Calu3 (cell line): ENCODE measurements at places on chromosomes 3 and 15. TPM values are rescaled to one million over a fixed set of nuclear protein-coding genes. Genes with fewer than 3 reads are reported as not detected.

DNA sequence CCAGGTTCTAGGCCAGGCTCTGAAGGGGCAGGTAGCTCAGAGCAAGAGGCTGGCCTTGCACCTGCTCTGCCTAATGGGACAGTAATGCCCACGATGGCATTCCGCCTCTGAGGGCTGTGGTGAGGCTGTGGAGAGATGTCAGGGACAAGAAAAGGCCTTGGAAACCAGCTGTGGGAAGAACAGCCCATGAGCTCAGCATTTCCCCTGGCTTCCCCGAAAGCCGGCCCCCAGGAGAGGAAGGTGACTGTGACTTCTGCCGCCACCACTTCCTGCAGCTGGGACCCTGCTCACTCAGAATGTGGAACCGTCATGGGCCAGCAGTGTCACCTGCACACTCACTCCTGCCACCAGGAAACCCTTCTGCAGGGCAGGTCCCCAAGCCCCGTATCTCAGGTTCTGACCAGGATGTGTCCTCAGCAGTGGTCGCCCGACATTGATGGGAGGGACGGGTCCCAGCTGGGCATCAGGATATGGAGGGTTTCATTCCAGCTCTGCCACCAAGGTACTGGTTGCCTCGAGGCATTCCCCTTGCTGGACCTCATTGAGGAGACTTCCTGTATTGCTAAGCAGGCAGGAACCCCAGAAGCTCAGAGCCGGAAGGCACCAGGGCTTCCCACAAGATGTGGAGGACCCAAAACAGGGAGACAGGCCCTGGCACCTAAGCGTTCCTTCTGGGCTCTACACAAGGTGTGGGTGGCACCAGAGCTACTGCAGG is 30.7 kb downstream of the SEMA7A start:
- H3K4me3 ChIP-seq = no peak overlapping the region
- H3K27me3 ChIP-seq = no peaks in the 10 kb centered on the region
- peaks cover 17% of the 10 kb centered on the region for H3K36me3 ChIP-seq
- no peak for DNase-seq

DNA sequence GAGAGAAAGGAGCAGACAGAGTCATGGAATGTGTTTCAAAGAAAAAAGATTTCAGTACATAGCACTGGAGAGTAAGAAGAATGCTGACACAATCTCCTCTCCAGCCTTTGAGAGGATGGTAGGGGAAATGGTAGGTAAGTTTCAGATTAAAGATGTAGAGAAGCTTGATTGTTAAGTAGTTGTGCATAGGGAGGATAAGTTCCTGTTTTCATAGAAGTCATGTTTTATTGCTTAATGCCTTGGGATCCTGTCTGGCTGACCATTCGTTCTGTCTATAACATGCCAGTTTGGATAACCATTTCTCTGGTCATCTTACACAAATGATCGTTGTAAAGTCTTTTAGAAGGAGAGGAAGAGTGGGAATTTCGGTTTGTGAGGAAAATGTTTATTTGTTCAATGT is 95.7 kb upstream of the IGSF10 start:
- H3K4me1 ChIP-seq = no peaks in the 10 kb centered on the region
- no peak overlapping the region for H3K4me3 ChIP-seq
- no peaks in the 10 kb centered on the region for H3K27me3 ChIP-seq
- no peak overlapping the region for H3K27ac ChIP-seq
- H3K36me3 ChIP-seq = no peaks in the 10 kb centered on the region

The SLC28A1 gene
- total RNA-seq = 0.17 and 0.37 TPM in 2 replicates

The ISLR gene
- not detected in 2 replicates for total RNA-seq

- no peaks in the 10 kb centered on the region for H3K36me3 ChIP-seq
- no peak overlapping the region for H3K27ac ChIP-seq
- H3K4me1 ChIP-seq = no peaks in the 10 kb centered on the region
- no peak for DNase-seq
- peaks cover 77% of the 10 kb centered on the region for H3K27me3 ChIP-seq
Observed at GRCh38 chr3:139715743-139716360, 38.1 kb upstream of the NMNAT3 start.

The MCF2L2 gene
- 0.27 and 0.35 TPM in 2 replicates for total RNA-seq

DNA sequence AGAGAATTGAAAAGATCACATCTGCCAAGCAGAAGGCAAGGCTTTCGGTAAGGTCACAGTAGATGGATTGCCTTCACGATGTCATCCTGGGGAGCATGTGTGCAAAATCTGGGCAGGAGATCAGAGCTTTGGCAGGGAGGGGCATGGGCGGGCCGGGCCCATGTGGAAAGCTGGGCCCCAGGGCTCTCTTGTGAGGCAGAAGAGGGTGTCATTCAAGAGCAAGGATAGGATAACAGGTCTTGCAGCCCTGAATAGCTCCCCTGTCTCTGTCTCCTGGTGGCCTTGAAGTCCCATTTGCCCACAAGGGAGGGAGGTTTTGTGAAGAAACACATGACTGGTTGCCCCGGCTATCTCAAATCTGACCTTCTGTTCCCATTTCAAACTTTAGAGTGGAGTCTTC is 172.0 kb downstream of the OPA1 start:
- DNase-seq = no peak
- H3K27me3 ChIP-seq = peaks cover 8% of the 10 kb centered on the region
- H3K27ac ChIP-seq = no peak overlapping the region
- no peaks in the 10 kb centered on the region for H3K4me1 ChIP-seq

- DNase-seq = no peak
- H3K4me1 ChIP-seq = peaks cover 33% of the 10 kb centered on the region
- H3K27me3 ChIP-seq = no peaks in the 10 kb centered on the region
- no peak overlapping the region for H3K27ac ChIP-seq
Observed at GRCh38 chr3:192855434-192855833, 62.2 kb downstream of the MB21D2 start.

The CLEC3B gene
- total RNA-seq = not detected in 2 replicates

DNA sequence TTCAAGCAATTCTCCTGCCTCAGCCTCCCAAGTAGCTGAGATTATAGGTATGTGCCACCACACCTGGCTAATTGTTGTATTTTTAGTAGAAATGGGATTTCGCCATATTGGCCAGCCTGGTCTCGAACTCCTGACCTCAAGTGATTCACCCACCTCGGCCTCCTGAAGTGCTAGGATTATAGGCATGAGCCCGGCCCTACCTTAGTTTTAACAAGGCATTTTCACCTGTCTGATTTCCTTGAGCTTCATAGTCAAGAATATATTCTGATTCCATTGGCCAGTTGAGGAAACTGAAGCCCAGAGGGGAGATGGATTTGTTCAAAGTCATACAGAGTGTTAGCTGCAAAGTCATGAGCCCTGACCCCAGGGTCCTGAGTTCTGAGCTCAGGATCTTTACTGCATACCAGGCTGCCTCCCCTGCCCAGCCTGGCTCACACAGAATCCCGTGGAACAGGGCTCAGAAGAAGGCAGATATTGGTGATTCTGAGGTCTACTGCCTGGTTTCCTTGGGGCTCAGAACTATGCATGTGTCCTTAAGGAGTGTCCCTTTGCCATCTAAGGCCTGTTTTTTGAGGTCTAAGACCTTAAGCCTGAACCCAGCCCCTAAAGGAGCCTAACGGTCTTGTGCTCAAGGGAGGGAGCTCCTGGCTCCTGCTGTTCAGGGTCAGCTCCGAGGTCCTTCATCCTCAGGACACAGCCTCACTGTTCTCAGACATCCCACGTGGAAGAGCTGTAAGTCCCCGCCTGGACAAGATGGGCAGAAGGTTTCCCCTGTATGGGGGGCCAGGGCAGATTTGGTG is 134.4 kb downstream of the SMAD6 start:
- H3K4me3 ChIP-seq = no peak overlapping the region
- H3K27me3 ChIP-seq = no peaks in the 10 kb centered on the region
- DNase-seq = no peak
- H3K27ac ChIP-seq = no peak overlapping the region
- no peaks in the 10 kb centered on the region for H3K36me3 ChIP-seq

The NPAP1 gene
- total RNA-seq = not detected in 2 replicates

- no peak overlapping the region for H3K27ac ChIP-seq
- peaks cover 92% of the 10 kb centered on the region for H3K27me3 ChIP-seq
- DNase-seq = peak; percentile 31
- peaks cover 9% of the 10 kb centered on the region for H3K4me1 ChIP-seq
- peak overlapping the region; percentile 68 for H3K4me3 ChIP-seq
Observed at GRCh38 chr15:66252685-66253417, 699 bp downstream of the MEGF11 start.

The PTPRG gene
- total RNA-seq = 0.35 and 1.1 TPM in 2 replicates

DNA sequence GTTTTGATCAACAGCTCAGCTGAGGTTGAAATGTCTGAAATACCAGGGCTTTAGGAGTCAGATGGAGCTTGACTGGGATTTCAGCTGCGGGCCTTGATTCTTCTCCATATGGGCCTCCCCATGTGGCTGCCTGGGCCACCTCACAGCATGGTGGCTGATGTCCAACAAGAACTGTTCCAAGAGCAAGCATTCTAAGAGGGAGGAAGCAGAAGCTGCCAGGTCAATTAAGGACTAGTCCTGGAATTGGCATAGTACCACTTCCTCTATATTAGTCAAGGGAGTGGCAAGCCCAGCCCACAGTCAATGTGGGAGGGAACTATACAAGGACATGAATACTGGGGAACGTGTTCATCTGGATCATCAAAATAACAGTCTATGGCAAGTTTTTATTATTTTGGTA is 181.7 kb upstream of the ANKRD28 start:
- H3K27ac ChIP-seq = no peak overlapping the region
- H3K4me3 ChIP-seq = no peak overlapping the region
- H3K36me3 ChIP-seq = no peaks in the 10 kb centered on the region
- H3K4me1 ChIP-seq = no peaks in the 10 kb centered on the region
- no peak for DNase-seq
- H3K27me3 ChIP-seq = no peaks in the 10 kb centered on the region

- no peaks in the 10 kb centered on the region for H3K36me3 ChIP-seq
- no peaks in the 10 kb centered on the region for H3K27me3 ChIP-seq
- DNase-seq = no peak
- H3K4me1 ChIP-seq = no peaks in the 10 kb centered on the region
- no peak overlapping the region for H3K27ac ChIP-seq
Observed at GRCh38 chr3:84980011-84980410, 21.2 kb downstream of the CADM2 start.

- DNase-seq = no peak
- H3K36me3 ChIP-seq = no peaks in the 10 kb centered on the region
- H3K4me1 ChIP-seq = no peaks in the 10 kb centered on the region
- H3K4me3 ChIP-seq = peak overlapping the region; percentile 34
- H3K27me3 ChIP-seq = peaks cover 93% of the 10 kb centered on the region
Observed at GRCh38 chr3:32818229-32818969, 602 bp downstream of the TRIM71 start.

GRCh38 chr3:65927576-65927975 is 111.1 kb downstream of the MAGI1 start:
- peak; percentile 69 for DNase-seq
- H3K27ac ChIP-seq = peak overlapping the region; percentile 93
- peak overlapping the region; percentile 65 for H3K4me3 ChIP-seq
- no peaks in the 10 kb centered on the region for H3K27me3 ChIP-seq
- peaks cover 60% of the 10 kb centered on the region for H3K4me1 ChIP-seq

The FAM131A gene
- total RNA-seq = 24.4 and 29.2 TPM in 2 replicates

DNA sequence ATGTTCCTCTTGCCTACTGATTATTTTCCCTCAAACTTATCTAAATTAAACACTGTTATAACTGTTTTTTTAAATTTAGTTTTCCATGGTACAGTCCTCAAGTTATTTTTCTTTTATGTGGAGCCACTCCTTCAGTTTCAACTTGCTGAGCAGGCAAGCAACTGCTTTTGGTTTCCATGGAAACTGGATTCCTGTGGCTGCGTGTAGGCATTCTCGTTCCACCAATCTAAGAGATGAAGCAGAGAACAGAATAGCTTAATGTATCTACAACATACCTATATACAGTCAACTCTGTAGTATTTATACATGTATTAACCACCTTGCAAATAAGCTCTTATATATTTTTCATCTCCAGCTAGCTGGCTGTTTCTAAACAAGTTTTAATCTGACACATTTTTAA is 25.8 kb upstream of the ANXA2 start:
- peaks cover 11% of the 10 kb centered on the region for H3K36me3 ChIP-seq
- H3K4me3 ChIP-seq = no peak overlapping the region
- H3K27ac ChIP-seq = peak overlapping the region; percentile 48

GRCh38 chr3:129448186-129448895 is 8.3 kb downstream of the IFT122 start:
- H3K4me1 ChIP-seq = no peaks in the 10 kb centered on the region
- no peaks in the 10 kb centered on the region for H3K27me3 ChIP-seq
- no peaks in the 10 kb centered on the region for H3K36me3 ChIP-seq

GRCh38 chr3:46395766-46396530 is 10.9 kb downstream of the CCR5AS start:
- H3K4me3 ChIP-seq = no peak overlapping the region
- DNase-seq = no peak
- H3K4me1 ChIP-seq = peaks cover 8% of the 10 kb centered on the region
- H3K27ac ChIP-seq = no peak overlapping the region
- no peaks in the 10 kb centered on the region for H3K36me3 ChIP-seq
- peaks cover 15% of the 10 kb centered on the region for H3K27me3 ChIP-seq

The SYNPR gene
- 0.90 TPM in 1 of 2 replicates, not detected in the other for total RNA-seq

The TP63 gene
- 0.12 TPM in 1 of 2 replicates, not detected in the other for total RNA-seq

- no peaks in the 10 kb centered on the region for H3K4me1 ChIP-seq
- no peak overlapping the region for H3K4me3 ChIP-seq
- H3K27ac ChIP-seq = no peak overlapping the region
- H3K27me3 ChIP-seq = peaks cover 17% of the 10 kb centered on the region
- no peaks in the 10 kb centered on the region for H3K36me3 ChIP-seq
- no peak for DNase-seq
Observed at GRCh38 chr3:172839679-172840078, 89.2 kb downstream of the ECT2 start.

DNA sequence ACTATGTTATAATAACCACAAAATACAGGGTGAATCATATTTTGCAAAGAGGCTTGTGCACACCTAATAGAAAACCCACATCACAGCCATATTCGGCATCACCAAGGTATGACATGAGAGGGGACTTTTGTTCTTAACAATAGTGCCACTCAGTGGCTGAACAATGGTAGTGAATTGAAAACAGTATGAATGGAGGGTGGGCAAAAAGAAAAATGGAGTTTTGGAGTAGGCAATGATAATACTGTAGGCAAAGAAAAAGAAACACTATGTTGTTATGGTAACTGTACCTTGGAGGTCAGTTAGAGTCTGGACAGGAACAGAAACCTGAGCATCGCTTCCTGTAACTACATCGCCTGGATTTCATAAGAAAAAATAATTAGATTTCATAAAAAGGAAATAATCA is 348.6 kb downstream of the PLCL2 start:
- H3K27ac ChIP-seq = no peak overlapping the region
- H3K27me3 ChIP-seq = no peaks in the 10 kb centered on the region
- H3K4me1 ChIP-seq = no peaks in the 10 kb centered on the region

- no peak for DNase-seq
- H3K4me1 ChIP-seq = no peaks in the 10 kb centered on the region
- no peak overlapping the region for H3K4me3 ChIP-seq
- no peak overlapping the region for H3K27ac ChIP-seq
- no peaks in the 10 kb centered on the region for H3K27me3 ChIP-seq
- H3K36me3 ChIP-seq = peaks cover 11% of the 10 kb centered on the region
Observed at GRCh38 chr15:39598958-39599845, 18.3 kb downstream of the THBS1 start.

DNA sequence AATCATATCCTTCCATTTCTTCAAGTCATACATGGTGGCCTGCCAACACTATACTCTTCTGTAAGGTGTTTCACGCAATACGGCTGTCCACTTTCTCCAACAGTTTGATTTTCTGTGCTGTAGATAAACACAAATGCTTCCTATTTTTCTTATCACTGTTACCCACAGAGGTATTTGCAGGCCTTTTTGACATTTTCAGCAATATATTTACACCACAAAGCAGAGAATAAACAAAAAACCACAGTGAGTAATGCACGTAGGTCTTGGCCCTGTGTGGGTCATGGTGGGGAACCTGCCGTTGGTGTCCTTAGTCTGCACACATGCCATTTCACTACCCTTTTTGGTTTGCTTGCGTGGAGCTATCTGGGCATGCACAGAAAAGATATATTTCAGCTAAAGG is 59.5 kb downstream of the LRRC28 start:
- H3K4me3 ChIP-seq = no peak overlapping the region
- DNase-seq = no peak
- no peaks in the 10 kb centered on the region for H3K36me3 ChIP-seq
- no peaks in the 10 kb centered on the region for H3K4me1 ChIP-seq

The NECTIN3 gene
- 110 and 128 TPM in 2 replicates for total RNA-seq
